Renal pelvis (tissue), 12 donors: ENCODE measurements at places on chromosomes 11 and 22. TPM values are rescaled to one million over a fixed set of nuclear protein-coding genes. Genes with fewer than 3 reads are reported as not detected.

Gene SLC37A2
- 2.0 TPM for polyA plus RNA-seq

Gene CST6
- not detected for polyA plus RNA-seq

Gene RIMBP3C
- polyA plus RNA-seq, result 0.36 TPM

Gene GRAMD4
- 22.8 TPM for polyA plus RNA-seq

Gene CARNS1
- 1.9 TPM for polyA plus RNA-seq

Gene RIC3
- 17.3 TPM for polyA plus RNA-seq

Gene POTEH
- polyA plus RNA-seq, result not detected

Gene SAMM50
- 69.3 TPM for polyA plus RNA-seq

Gene FAM111B
- polyA plus RNA-seq, result 12.1 TPM

Gene OR51E2
- 0.88 TPM for polyA plus RNA-seq

Gene IGSF9B
- polyA plus RNA-seq, result 8.4 TPM

Gene AASDHPPT
- 81.5 TPM for polyA plus RNA-seq
